CD4-positive, alpha-beta T cell treated with Interleukin-2 at 100 ng/mL for 4 hours (primary cell): ENCODE measurements at places on chromosomes 1 and 21.

DNA sequence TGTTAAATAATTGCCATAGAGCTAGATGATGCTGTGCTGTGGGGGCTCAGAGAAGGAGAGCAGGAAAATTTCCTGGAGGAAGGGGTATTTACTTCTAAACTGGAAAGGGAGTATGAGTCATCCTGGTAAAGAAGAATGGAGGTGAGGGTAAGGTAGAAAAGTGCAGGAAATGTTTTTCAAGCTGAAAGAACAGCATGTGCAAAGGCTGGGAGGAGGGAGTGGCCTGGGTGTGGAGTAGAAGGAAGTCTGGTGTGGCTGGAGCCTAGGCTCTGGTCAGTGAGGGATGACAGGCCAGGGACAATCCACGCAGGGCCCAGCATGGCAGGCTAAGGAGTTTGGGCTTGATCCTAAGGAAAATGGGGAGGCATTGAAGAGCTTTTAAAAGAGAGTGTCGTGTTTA lies 45.9 kb downstream of the MATN1 start:
- DNase-seq: no peak

DNA sequence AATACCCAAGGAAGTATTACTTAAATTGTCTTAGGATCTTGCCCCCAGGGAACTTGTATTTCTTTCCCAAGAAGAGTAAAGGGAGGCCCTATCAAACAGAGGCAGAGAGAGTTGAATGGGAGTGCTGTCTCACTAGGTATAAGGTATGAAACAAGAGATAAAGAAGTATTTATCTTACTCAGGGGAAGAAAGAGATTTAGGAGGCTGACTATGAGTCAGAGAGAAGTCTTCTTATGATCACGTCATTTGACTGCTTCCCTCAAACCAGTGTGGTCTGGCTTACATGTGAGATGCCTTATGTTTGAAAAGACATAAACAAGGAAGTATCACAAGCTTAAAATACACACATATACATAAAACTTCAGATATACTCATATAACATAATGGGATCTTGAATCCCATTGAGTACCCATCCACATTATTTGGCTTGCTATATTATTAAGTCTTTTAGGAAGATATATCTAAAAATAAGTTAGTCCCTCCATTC lies 29.6 kb downstream of the DUSP10 start:
- DNase-seq: peak; percentile 77

GRCh38 chr1:25472471-25472870 lies 41.8 kb downstream of the MACO1 start:
- DNase-seq: peak; percentile 21

DNA sequence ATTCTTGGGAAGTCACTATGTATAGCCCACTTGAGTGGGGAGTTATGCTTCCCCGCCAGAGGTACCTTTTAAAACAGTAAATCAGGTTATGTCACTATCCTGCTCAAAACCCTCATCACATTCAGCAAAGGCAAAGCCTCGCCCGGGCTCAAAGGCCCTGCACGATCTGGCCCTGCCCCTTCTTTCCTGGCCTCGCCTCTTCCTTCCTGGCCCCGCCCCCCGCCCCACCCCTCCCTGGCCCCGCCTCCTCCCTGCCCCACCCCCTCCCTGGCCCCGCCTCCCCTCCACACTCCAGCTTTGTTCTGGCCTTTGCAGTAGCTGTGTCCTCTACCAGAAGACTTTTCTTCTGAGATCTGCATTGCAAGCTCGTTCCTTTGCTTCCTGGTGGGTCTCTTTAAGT lies 6.6 kb downstream of the LDLRAD2 start:
- DNase-seq: peak; percentile 4

GRCh38 chr1:223417444-223417843 lies 24.2 kb downstream of the CCDC185 start:
- DNase-seq: no peak

DNA sequence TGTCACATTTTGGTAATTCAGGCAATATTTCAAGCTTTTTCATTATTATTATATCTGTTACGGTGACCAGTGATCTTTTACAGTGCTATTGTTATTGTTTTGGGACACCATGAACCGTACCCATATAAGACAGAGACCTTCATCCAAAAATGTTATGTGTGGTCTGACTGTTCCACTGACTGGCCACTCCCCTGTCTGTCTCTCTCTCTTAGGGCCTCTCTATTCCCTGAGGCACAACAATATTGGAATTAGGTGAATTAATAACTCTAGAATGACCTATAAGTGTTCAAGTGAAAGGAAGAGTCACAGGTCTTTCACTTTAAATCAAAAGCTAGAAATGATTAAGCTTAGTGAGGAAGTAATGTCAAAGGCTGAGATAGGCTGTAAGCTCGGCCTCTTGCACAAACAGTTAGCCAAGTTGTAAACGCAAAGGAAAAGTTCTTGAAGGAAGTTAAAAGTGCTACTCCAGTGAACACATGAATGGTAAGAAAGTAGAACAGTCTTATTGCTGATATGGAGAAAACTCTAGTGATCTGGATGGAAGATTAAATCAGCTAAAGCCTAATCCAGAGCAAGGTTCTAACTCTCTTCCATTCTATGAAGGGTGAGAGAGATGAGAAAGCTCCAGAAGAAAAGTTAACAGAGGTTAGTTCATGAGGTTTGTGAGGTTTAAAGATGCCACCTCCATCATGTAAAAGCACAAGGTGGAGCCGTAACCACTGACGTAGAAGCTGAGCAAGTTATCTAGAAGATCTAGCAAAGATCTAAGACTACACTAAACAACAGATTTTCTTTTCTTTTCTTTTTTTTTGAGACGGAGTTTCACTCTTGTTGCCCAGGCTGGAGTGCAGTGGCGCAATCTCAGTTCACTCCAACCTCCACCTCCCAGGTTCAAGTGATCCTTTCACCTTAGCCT lies 19.7 kb upstream of the DIPK1A start:
- peak; percentile 66 for DNase-seq

GRCh38 chr1:212167098-212167497 lies 118.1 kb upstream of the PPP2R5A start:
- DNase-seq: no peak

GRCh38 chr1:241985787-241986186 lies 13.1 kb downstream of the MAP1LC3C start:
- peak; percentile 7 for DNase-seq

DNA sequence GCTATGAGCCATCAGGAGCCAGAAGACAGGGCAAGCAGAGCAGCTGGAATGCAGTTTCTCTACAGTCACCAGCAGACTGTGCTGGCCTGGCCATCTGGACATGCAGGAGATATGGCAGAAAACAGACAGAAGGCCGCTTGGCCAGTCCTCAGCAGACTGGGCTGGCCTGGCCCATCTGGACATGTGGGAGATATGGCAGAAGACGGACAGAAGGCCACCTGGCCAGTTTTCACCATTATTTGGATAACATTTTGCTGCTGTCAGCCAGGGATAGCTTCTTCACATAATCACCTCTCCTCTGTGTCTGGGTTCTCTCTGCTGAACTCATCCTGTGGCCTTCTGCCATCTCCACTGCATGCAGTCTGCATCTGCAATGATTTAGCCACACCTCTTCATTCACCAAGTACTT lies 25.0 kb upstream of the CACYBP start:
- no peak for DNase-seq

DNA sequence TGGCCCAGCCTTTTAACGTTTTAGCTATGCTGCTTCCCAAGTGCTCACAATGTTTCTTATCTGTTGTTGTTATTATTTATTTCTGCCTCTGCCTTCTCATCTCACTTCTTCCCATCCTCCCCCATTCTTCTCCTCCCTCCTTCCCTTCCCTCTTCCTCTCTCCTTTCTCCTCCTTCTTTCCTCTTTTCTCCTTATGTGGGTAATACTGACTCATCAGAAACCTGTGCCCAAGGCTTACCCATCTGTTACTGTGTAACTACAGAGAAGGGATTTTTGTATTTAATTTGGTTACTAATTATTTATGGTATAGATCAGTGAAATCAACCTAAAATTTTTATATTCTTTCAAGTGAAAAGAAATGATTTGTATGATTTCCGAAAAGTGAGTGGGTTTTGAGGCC lies 120.3 kb downstream of the KCNK2 start:
- no peak for DNase-seq

DNA sequence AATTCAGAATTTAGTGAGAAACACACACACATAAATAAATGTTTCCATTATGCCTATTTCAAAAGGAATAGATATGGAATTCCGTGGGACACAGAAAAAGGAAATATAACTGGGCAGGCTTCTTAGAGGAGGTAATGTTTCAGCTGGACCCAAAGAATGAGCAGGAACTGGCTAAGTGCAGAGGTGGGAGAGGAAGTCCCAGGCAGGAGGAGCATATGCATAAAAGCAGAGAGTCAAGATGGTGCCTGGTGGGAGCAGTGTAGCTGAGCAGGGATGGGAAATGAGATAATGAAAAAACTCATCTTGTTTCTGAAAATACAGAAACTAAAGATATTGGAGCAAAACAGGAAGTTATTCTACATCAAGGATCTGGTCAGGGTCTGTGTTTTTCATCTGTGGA lies 115.2 kb upstream of the MAGI3 start:
- DNase-seq: no peak

GRCh38 chr21:36052860-36053714 lies 7.2 kb downstream of the SETD4 start:
- DNase-seq: peak; percentile 16

GRCh38 chr1:246332078-246332477 lies 175.0 kb downstream of the SMYD3 start:
- DNase-seq: no peak

- DNase-seq: no peak
Observed at GRCh38 chr1:209397371-209397770, 186.1 kb upstream of the CAMK1G start.

- no peak for DNase-seq
Observed at GRCh38 chr1:62364721-62365120, 45.5 kb upstream of the KANK4 start.

GRCh38 chr21:34133392-34133791 lies 60.0 kb downstream of the MRPS6 start:
- no peak for DNase-seq

DNA sequence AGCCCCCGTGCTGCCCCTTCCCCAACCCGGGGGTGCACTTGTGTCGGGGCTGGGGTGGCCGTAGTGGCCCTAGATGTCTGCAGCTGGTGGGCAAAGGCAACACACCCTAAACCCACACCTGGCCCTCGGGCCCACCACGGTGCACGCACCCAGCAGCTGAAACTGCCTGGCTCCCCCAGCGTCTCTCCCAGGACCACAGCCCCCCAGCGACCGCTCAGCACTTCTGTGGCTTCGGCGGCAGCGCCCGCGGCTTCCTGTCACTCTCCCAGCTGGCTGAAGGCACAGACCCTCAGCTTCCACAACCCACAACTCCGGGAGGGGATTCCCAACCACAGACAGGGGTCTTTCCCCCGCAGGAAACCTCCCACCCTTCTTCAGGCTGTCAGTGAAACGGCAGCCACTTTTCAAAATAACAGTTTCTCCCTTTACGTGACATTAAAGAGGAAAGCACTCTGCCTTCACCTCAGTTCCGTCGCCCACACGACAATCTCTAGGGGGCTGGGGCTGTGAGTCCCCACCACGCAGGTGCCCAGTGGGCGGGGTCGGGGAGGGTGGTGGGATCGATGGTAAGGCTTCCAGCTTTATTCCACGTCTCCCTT lies 40.7 kb upstream of the COL6A2 start:
- DNase-seq: no peak

- peak; percentile 86 for DNase-seq
Observed at GRCh38 chr1:156126043-156126629, 11.6 kb downstream of the LMNA start.

- DNase-seq: no peak
Observed at GRCh38 chr1:37169743-37170275, 135.5 kb upstream of the GRIK3 start.

DNA sequence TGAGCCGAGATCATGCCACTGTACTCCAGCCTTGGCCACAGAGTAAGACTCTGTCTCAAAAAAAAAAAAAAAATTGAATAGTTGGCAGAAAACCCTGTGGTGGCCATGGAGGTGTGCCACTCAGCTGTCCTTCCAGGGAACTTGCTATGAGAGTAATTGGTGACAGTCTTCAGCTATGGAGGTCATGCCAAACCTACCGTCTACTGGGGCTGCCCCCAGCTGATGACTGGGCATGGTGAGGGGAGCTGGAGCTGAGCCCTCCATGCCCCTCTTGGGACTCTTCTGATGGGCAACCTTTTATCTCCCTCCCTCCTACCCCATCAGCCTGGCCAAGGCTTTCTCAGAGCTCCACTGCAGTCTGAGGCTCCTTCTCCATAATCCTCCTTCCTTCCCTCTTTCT lies 84.2 kb downstream of the RYR2 start:
- no peak for DNase-seq

GRCh38 chr1:12541274-12542137 lies 76.5 kb downstream of the DHRS3 start:
- DNase-seq: no peak

- no peak for DNase-seq
Observed at GRCh38 chr1:22452481-22452957, 868 bp downstream of the ZBTB40 start.

DNA sequence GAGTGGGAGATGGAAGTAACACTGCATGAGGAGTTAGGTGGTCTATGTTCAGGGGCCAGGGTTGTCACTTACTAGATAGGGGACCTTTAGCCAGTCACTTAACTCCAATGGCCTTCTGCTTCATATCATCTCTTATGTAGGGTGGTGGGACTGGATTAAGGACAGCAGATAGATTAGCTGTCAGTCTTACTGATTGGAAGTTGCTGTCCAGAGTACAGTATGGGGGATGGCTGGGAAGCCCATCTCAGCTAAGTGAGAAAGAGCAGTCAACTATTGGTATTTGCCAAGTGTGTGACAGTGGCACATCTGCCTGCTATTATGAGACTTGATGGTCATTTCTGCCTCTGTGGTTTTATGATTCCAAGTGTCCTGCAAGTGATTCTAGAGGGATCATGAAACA lies 130.9 kb downstream of the FGGY start:
- DNase-seq: no peak

DNA sequence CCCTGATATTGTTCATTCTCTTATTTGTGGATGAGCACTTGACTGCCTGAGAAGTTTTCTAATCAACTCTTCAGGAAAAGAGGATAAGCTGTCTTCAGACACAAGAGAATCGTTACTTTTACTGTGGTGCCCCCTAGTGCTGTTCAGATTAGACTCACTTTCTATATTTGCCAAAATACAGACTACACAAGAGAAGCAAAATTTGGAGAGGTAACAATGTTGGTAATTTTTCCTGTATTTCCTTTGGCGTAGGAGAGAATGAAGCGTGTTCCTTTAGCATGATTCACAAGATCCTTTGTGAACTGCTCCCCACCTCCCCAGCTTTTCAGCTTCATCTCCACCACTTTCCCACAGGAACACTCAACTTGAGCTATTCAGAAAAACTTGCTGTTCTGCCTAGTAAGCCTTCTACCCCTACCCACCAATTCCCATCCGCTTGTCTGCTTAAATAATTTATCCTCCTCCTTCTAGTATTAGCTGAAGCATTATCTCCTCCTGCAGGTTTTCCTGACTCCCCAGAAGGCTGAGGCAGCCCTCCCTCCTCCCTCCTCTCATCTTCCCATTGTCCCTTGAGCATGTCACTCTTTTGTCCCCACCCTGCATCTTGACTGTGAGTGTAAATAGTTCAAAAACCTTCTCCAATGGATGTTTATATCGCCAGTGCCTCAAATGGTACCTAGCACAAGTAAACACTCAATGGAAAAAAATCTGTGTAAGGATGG lies 4.5 kb downstream of the TNFSF4 start:
- DNase-seq: peak; percentile 33

- no peak for DNase-seq
Observed at GRCh38 chr1:198185759-198186158, 29.0 kb downstream of the NEK7 start.
